ENCODE measurements at places on chromosomes 1 and 21.

DNA sequence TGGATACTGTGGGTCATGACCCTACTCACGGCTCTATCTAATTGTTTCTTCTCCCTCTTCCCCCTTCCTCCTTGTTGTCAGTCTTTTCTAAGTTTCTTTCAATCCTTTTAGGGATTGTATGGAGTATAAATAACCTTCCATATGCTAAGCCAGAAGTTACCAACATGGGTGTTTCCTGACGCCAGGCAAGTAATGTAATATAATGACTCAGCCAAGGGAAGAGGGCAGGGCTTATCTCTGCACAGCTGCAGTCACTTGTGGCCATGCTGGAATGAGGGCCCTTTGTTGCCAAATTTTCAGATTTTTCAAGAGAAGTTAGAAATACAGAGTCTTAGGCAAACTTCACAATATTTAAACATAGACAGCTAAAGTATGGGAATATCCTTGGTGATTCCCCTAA lies 194.6 kb downstream of the ST6GALNAC3 start:
- peak; percentile 27 for DNase-seq

GRCh38 chr1:160674415-160674814 lies 27.6 kb upstream of the SLAMF1 start:
- DNase-seq, result no peak

GRCh38 chr1:205629751-205630150 lies 2.1 kb downstream of the ELK4 start:
- no peak for DNase-seq

DNA sequence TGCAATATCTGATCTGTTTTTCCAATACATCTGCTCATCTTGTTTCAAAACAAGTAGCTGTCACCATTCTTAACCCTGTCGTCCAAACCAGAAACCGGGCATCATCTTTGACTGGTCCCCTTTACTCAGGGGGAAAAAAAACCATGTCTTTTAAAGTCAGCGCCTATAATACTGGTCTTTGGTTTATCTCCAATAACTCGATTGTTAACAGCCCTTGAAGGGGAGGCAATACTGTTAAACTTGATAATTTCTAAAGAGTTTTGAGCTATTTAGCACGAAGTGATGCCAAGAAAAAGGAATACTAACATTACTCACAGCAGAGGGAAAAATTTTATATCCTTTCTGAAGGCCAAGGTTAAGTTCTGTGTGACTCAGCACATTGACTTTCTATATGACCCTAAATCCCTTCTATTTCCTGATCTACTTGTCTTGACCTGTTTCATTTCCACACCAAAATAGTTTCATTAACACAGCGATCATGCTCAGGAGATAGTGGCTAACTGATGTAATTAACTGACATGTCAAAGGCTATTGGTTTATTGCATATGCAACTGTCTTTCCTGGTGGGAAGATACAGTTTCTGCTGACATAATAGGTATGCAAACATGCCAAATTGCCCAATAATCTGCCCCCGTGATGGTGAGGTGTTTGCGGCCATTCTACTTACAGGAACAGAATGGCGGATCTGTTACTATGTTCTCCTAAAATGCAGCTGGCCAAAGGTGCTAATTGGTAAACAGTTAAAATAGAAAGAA lies 59.1 kb downstream of the NFIA start:
- peak; percentile 51 for DNase-seq

DNA sequence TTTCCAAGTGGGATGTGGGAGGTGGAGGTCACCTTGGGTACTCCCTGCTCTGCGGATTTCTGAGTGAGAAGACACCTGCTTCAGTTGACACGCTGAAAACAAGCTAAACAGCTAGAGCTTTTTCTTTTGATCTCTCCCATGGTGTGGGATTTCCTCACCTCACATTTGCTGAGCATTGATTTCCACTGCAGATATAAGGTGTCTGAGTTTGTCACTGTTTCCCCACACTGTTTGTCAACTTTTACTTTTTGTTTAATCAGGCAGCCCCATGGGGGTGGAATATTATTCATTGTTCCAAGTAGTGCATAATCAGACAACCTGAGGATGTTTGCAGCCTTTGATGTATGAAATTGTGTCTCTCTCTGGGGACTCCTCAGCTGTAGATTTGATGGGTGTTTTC lies 49.5 kb downstream of the FASLG start:
- no peak for DNase-seq

DNA sequence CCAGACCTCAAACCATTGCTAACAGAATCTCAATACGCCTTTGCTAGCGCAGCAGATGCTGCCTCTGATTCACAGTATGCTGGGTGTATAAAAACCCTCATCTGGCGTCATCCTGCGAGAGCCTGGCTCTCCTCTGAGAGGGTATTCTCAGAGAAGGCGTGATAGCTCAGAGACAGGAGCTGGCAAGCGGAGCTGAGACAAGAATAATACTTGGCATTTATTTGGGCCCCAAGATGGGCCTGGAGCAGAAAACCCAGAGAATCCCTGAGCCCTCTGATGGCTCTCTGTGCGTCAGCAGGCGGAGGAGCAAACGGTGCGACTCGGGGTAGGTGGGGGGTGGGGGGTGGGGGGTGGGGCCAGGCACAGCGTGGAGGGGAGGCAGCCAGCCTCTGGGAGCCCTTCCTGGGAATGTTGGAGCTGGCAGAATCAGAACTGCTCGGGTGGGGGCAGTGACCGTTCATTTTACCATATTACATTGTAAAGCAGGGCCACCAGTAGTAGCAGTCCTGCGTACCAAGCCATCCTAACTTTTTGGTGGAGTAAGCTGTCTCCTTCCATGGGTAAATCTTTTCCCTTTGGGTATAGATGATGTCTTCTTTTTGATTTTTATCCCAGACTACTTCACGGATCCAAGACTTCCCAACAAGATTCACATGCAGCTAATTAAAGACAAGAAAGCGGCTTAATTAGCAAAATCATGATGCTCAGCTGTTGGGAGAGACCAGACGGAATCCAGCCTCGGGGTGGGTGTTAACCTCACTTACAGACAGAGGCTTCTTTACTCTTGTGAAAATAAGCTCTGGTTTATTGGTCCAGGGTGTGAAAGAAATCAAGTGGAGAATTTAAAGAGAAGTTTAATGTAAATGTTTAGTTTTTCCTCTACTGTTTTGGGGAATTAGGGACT lies 7.1 kb downstream of the RIIAD1 start:
- DNase-seq, result peak; percentile 57

Data from GM03348 (cell line).